ENCODE measurements at places on chromosomes 5 and 9.

DNA sequence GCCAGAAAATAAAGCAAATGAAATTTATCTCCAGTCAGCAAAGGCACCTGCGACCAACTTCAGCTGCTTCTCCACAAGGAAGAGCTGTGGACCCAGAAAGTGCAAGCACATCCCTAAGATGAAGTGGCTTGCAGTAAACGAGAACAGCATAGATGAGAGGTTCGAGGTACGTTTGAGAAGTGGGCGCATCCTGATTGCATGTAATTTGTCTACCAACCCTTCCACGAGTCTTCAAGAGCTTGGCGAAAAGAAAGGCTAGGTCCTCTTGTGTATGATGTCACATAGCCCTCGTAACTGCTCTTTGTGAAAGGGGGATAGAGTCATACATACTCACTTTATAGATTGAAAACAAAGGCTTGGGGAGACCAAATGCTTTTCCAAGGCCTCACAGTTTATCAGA is 6.0 kb upstream of the LCP2 start:
- no peak for DNase-seq

- no peak for DNase-seq
These were observed 190.3 kb downstream of the WDR70 start for GRCh38 chr5:37569466-37569865.

DNA sequence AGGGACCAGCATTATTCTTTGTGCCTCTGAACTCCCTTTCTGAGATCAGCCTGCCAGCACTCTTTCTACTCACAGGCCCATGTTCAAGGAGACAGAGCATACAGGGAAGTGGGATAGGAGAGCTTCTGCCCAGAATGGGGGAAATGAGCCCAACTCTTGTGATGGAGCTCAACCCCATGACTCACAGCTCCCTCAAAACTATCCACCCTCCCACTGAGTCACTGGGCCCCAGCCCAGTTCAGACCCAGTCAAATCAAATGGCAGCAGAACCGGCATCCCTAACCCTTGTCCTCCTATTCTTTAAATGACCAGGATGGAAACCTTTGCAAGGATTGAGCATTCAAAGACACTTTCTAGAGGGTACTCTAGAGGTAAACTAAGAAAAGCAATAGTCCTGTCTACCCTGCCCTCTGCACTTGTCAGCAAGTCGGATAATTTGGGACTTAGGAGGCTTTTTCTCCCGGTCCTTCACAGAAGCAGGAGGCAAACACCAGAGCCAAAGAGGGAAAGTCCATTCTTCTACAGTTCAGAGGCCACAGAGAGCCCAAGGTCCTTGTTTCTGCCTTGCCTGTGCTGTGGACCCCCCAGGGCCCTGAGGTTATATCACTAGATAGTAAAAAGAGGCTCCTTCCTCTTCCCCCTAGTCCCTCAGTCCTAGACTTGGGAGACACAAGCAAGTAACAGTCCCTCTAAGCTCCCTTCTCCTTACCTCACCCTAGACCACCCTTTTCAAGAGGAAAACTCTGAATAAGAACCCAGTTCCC is 3.2 kb downstream of the ATOSB start:
- no peak for DNase-seq

DNA sequence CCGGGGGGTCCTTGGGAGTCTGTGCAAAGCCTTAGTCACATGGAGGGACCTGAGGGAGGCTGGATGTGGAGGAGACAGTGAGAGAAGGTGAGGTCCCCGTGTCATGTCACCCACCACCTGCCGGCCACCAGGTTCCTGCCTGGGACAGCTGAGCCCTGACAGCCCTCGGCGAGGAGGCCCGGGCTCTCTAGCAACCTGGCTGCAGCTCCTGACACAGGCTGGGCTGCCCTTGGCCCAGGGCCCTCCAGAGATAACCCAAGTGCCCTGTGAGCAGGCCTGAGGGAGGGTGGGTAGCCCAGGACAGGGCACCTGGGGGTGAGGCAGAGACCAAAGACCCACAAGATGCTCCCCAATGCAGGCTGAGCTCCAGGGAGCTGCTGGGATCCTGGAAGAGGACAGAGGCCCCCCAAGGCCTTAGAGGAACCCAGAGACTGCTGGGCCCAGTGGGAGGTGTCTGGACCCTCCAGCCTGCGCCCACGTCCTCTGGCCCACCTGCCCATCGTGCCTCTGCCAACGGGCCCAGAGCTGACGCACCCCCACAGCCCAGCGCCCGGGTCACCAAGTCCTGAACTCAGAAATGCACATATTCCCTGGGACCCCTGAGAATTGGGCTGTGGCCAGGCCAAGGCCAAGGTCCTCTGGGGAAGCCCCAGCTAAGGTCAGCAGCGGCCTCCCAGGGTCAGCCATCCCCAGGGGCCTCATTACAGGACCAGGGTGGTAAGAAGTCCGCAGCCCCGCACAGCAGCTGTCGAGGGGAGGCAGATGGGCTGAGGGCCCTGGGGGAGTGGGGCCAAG is 8.8 kb upstream of the PTGDS start:
- no peak for DNase-seq

- DNase-seq: no peak
These were observed 371.5 kb downstream of the NR2F1-AS1 start for GRCh38 chr5:93209476-93209875.

GRCh38 chr9:36138901-36139300 is 2.4 kb downstream of the GLIPR2 start:
- no peak for DNase-seq

- no peak for DNase-seq
These were observed 20.4 kb upstream of the PRUNE2 start for GRCh38 chr9:76926324-76926741.

GRCh38 chr5:453725-454481 is 10.9 kb downstream of the EXOC3 start:
- DNase-seq: no peak

DNA sequence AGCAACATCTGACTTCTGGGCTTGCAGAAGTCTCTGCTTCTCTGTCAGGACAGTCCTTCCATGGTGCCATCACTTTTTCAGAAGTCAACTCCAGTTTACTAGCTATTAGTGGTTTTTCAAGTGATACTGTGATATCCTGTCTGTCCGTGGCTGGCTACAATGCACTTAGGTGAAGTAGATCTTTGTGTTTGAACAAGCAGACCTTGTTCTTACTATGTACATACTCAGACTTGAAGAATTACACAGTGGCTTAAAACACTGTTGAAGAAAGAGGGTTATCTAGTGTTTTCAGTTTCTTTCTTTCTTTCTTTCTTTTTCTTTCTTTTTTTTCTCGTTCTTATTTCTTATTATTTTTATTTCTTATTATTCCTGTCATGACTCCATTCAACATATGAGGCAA is 228.7 kb downstream of the NTRK2 start:
- DNase-seq: no peak

DNA sequence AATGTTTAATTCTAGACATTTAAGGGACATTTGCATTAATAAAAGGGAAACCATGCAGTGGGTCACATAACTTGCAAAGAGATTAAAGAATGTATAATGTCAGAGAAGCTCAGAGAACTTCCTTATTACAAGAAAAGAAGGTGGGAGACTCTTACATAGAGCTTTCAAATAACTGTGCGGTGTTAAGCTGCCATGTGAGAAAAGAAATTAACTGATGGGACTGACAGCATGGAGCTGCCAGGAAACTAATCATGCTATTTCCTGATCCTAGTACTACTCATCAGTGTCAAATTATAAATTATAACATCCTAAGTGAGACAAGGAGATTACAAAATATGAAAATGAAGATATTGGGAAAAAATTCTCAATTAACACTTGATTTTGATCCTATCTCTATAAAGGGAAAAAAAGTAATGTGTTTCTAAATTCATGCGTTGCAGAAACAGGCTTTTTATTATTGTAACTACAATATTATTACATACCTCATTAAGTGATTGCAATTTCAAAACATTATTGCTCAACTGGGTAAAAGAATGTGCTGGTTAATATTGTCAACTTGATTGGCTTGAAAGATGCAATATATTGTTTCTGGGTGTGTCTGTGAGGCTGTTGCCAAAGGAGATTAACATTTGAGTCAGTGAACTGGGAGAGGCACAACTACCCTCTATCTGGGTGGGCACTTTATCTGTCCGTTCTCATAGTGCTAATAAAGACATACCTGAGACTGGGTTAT is 609.5 kb upstream of the NUDT12 start:
- no peak for DNase-seq

- DNase-seq: no peak
These were observed 62.9 kb downstream of the SHB start for GRCh38 chr9:38006163-38006562.

DNA sequence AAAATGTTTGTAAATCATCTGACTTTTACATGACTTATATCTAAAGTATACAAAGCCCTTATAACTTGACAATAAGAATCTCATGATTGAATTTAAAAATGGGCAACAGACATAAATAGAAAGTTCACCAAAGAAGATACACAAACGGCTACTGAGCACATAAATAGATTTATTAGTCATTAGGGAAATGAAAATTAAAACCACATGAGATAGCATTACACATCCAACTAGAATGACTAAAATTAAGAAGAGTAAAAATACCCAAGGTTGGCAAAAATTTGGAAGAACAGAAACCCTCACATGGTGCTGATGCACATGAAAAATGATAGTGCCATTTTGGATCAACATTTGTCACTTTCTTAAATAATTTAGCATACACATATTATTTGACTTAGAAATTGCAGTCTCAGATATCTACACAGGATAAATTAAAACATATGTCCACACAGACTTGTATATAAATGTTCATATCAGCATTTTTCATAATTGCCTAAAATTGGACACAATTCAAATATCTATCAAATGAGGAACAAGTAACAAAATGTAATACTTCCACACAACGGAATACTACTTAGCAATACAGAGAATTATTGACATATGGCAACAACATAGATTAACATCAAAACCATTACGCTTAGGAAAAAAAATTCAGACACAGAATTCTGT is 359.1 kb upstream of the DAB2 start:
- no peak for DNase-seq

- DNase-seq: no peak
These were observed 4.9 kb upstream of the SH3PXD2B start for GRCh38 chr5:172458976-172459782.

- DNase-seq: no peak
These were observed 2.1 kb upstream of the DMRT3 start for GRCh38 chr9:974031-974995.

GRCh38 chr5:176362233-176362490 is 598 bp upstream of the KIAA1191 start:
- no peak for DNase-seq

GRCh38 chr5:52328220-52328806 is 459.4 kb upstream of the ITGA1 start:
- no peak for DNase-seq

DNA sequence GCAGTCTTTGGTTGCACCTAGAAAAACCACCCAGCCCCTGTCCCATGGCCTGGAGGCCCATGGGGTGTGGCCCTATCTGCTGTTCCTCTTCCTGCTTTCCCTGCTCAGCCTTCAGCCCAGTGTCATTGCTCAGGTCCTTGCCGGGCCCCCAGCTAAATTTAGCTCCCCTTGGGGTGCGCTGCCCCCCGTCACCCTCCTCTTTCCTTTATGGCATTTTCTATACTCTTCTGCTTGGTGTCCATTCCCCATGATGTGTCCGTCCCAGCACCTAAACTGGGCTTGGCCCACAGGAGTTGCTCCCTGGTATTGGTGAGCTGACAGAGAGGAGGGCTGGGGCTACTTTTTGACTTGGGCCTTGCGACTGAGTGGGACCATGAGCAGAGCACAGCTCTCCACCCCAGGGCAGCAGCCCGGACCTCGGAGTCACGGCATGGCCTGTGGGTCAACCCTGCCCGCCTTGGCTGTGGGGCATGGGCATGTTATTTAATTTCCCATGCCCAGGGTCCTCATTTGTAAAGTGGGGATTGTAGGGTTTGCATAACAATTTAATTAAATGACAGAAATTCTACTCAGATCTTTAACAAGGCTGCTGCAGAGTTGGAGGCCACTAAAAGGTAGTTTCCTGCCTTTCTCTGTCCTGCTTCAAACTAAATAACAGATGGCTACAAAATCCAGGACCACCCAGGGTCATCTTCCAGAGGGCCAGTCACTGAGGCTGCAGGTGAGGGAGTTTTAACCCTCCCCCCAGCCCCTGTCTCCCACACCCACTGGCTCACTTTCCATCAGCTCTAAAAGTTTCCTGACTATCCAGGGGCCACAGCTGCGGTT is 98.2 kb downstream of the DAP start:
- DNase-seq: no peak

GRCh38 chr5:37662362-37662761 is 177.5 kb downstream of the GDNF start:
- no peak for DNase-seq

GRCh38 chr5:38892363-38892762 is 46.6 kb downstream of the OSMR start:
- no peak for DNase-seq

DNA sequence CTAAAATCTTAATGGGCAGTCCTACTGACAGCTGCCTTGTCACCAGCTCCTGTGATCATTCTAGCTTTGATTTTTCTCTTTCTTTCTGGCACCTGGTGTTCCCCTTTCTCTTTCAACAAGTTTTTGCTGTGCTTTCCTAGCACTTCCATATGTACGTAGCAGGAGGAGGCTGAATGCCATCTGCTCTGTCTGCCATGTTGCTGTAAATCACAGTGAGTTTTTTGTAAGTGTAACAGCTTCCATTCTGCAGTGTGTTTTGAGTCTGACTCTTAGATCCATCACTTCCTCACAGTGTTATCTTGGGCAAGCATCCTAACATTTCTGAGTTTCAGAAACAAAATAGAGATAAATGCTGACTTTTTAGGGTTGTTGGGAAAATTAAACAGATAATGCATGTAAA is 247.9 kb downstream of the DOCK8 start:
- no peak for DNase-seq

GRCh38 chr5:159915904-159916840 is at the start of gene ADRA1B:
ADRA1B (plus strand) TSS chr5:159916482; CDS start chr5:159916906, 424 bp downstream.
- peak; percentile 38 for DNase-seq

DNA sequence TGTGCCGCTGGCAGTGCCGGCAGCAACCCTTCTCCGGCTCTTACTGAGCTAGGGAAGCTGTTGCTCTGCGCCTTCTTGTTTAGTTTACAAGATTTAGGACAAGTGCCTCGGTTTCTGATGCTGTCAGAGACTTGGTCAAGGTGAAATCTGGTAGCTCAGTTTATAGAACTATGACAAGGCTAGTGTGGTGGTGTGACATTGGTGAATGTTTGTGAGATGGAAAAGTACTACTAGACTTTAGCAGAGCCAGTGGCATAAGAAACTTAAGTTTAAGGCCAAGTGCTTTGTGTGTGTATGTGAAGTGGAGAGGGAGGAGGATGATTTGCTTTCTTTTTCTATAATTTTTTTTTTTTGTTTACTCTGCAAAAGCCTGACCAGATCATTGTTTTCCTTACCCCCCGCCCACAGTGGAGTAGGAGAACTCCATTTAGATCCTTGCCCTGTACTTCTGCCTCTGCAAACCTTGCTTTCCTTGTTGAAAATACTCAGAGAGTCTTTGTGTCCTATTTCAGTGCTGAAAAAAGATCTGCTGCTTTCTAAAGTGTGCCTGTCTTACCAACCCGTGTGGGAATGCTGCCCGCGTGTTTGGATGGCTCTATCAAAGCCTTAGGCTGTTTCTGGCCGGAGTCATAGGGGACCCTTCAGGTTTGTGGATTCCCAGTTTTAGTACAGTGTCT is 75.9 kb downstream of the TRIO start:
- no peak for DNase-seq

GRCh38 chr9:16653491-16654399 is 216.7 kb downstream of the BNC2 start:
- no peak for DNase-seq
